ENCODE measurements at places on chromosomes 1 and 21.

DNA sequence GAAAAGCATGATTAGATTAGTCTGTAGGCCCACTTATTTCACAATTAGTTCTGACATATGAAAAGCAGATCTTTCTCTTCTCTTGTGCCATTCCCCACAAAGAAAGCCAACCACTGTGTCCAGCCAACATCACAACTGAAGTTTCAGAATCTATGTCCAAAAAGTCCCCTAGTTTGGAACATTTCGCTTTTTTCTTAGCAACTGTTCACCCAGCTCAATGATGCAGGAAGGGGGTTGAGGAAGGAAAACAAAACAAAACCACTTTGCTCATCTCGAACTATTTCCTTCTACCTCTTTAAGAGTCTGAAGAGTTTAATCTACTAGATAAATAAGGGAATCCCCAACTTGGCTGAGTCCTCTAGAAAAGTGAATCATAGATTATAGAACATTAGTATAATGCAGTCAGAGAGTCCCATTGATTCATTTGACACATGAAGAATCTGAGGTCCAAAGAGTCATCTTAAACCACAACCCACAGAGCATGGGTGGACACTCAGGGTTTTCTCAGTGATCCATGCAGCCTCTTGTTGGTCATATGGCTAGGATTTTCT lies 159.3 kb upstream of the SGIP1 start:
- DNase-seq = peak; percentile 63

GRCh38 chr1:185998391-185998790 lies 264.2 kb downstream of the HMCN1 start:
- DNase-seq = no peak

- no peak for DNase-seq
Observed at GRCh38 chr1:182095946-182096345, 34.4 kb upstream of the ZNF648 start.

GRCh38 chr1:209191262-209191634 lies 392.3 kb upstream of the CAMK1G start:
- no peak for DNase-seq

DNA sequence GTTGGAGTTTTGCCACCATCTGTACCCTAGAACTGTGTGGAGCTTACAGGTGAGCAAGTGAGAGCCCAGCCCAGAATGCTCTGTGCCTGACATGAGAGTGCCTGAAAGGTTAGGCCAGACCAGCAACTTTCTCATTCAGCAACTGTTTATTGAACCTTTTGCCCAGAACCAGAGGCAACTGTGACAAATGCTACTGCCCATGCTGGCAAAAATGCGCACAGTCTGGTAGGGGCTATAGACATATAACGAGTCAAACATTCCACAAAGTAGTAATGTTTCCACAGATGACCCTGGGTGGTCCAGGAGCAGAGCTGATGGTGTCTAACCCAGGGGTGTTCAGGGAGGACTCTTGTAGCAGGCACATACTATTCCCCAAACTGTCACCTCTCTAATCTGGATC lies 56.0 kb upstream of the GCLM start:
- DNase-seq = no peak

GRCh38 chr1:169427081-169427641 lies at the start of gene CCDC181:
Gene CCDC181 (minus strand): TSS chr1:169427474. CDS start chr1:169424927, 2,547 bp downstream.
- peak; percentile 84 for DNase-seq

DNA sequence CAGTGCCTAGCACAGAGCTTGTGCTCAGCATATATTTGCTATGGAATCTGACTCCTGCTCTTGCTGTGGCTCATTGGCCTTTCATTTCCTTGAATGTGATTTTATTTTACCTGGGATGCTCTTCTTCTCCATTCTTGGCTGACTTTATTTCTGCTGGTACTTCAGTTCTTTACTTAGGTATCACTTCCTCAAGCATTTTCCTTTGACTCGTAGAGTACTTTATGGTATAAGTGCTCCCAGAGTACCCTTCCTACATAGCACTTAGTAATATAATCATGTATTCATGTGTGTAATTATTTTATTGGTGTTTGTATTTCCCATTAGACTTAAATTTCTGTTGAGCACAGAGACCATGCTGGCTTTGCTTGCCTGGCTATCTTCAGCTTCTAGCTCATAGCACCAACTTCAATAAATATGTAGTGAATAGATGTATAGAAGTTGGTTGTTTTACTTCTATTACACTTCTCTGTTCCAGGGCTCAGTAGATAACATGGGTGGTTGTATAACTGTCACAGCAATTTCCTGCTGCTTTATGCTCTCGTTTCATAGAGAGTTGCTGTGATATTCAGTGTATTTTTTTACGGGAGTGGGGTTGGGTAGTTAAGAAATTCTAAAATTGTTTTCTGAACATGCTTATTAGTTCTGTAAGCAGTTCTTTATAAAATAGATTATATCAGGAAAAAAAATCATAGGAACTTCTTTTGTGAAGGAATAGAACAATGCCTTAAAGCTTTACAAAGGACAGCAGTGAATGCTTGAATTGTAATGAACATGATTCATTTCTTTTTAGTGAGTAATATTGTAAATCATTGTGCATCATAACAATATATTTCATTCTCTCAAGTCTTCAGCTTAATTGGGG lies 112.2 kb downstream of the NEK7 start:
- DNase-seq = no peak

- no peak for DNase-seq
Observed at GRCh38 chr1:10614377-10615225, 139.9 kb downstream of the PEX14 start.

DNA sequence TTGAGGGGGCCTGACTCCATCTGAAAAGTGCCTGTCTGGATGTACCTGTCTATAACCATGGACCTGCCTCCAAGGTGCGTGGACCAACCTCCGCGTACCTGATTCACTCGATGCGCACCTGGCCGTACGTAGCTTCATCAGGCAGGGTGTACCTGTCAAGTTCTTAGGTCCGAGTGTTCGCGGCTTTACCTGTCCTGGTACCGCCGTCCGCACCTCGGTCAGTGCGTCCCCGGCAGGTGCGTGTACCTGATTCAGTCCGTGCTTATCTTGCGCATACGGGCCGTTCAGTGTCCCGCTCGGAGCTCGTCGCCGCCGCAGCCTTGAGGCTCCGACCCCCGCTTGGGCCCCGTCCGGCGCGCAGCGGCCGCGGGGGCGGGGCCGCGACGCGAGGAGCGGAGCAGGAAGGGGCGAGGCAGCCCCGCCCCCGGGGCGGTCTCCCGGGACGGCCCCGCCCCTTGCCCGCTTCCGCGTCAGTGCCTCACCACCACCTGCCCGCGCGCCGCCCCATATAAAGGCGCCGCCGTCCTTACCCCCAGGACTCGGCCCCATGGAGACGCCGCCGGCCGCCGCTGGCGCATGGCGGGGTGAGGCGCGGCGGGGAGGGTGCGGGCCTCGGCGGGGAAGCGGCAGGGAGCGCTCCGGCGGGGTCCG lies at the start of gene ZC3H12A:
ZC3H12A (plus strand) TSS at position 535 of the 651 bp plus-strand sequence. CDS start 917 bp downstream, outside the sequence.
- DNase-seq = peak; percentile 91

- no peak for DNase-seq
Observed at GRCh38 chr1:54818461-54819194, 17.5 kb upstream of the TTC22 start.

- no peak for DNase-seq
Observed at GRCh38 chr1:198641966-198642668, 3.3 kb downstream of the PTPRC start.

GRCh38 chr1:36137776-36138175 lies 11.5 kb downstream of the TRAPPC3 start:
- peak; percentile 63 for DNase-seq

GRCh38 chr1:226974544-226975258 lies 34.6 kb downstream of the COQ8A start:
- peak; percentile 80 for DNase-seq

DNA sequence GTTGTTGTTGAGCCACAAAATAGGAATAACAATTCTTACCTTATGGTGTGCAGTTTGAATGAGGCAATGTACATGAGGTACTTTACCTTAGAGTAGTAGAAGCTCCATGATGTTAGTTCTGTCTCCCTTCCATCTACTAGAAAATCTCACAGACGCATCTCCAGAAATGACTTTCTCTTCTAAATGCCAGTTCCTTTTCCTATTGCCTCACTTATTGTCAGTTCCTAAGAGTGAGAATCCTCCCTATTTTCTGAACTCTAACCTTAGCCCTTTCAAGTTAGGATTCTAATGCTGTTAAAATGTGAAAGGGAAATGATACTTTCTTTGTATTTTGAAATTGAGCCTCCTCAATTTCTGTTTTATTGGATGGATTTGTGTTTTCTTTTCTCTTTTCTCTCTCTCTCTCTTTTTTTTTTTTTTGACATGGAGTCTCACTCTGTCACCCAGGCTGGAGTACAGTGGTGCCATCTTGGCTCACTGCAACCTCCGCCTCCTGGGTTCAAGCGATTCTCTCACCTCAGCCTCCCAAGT lies 18.6 kb upstream of the MAPKAPK2 start:
- DNase-seq = no peak

DNA sequence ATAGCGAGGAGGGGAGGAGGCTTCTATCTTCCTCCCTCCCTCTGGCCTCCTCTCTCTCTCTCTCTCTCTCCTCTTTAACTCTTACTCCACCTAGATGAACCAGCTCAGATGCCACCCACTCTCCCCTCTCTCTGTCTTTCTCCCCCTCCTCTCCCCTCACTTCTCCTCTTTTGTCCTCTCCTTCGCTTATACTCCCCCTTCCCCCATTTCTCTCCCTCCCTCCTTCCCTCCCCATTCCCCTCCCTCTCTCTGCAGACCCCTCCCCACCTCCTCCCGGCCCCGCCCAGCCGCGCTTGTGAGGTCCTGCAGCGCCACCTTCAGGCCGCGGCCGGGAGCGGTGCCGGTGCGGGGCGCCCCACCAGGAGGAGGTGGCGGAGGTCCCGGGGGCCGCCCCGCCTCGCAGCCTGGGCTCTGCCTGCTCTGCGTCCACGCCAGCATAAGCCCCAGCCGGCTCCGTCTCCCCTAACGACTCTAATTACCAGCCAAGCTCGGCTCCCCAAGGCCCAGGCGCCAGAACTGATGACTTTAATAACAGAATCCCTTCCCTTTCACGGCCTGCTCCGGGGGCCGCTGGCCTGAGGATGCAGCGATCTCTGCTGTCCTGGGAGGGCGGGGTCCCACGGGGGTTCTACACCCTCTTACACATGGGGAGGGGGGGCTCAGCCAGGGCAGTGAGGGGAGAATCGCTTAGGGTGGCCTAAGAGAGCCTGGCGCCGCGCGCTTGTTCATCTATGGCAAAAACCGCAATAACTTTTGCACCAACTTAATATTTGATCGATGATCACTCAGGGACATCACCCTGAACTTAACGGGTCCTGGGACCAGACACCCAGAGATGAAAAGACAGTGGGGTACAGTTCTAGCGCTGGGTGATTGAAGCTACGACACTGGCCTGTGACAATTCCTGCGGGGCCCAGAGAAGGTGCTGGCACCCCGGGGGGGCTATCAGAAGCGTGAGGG lies 637.3 kb downstream of the MATN1 start:
- no peak for DNase-seq

GRCh38 chr1:60894130-60894529 lies 188.2 kb upstream of the NFIA start:
- no peak for DNase-seq

DNA sequence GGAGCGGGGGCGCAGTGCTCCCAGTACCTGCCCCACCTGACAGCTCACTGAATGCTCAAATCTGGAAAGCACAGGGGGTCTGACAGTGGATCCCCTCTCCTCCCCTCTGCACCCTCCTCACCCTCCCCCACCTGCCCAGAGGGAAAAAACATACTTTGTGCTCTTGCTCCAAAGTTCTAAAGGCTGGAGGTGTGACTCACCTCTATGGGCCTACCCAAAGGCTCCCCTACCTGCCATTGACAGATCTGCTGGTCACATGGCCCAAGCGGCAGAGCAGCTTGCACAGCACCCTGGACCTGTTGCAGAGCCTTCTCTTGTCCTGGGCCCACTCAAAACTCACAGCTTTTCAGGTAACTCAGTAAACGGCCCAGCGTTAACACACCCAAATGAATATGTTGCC lies 55.7 kb downstream of the ADSS2 start:
- no peak for DNase-seq

DNA sequence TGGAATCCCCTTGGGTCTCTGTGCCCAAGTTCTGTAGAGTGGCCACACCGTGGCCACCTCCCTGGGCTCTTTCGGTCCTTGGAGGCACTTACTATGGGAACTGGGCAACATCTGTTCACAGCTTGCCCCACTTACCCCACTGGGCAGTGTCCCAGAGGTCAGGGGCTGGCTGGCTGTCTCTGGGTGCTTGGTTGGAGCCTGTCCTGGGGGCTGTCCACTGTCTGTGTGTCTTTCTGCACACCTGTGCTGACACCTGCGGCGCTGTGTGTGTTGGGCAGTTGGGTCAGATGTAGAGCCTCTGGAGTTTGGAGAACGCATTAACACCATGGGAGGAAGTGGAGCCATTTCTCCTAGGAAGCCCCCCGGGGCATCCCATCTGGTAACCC lies 1.3 kb upstream of the TMEM54 start:
- no peak for DNase-seq

DNA sequence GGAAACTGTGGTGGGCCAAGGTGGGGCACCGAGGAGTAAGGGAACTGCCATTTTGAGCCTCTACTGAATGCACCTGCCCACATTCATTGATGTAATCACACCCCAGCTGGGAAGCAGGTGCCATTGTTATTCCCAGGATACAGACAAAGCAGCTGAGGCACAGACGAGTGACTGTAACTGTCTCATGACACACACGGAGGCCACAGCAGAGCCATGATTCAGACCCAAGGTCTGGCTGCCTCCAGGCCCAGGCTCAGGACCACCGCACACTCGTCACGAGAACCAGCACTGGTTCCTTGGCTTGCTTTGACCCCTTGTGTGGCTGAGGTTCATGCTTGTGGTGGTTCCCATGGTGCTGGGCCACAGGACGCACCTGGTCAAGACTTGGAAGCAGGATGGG lies 45.6 kb upstream of the CLIC4 start:
- peak; percentile 93 for DNase-seq

GRCh38 chr1:64864018-64864940 lies 102.1 kb downstream of the JAK1 start:
- no peak for DNase-seq

- no peak for DNase-seq
Observed at GRCh38 chr1:47438165-47439016, 547 bp downstream of the FOXD2 start.

DNA sequence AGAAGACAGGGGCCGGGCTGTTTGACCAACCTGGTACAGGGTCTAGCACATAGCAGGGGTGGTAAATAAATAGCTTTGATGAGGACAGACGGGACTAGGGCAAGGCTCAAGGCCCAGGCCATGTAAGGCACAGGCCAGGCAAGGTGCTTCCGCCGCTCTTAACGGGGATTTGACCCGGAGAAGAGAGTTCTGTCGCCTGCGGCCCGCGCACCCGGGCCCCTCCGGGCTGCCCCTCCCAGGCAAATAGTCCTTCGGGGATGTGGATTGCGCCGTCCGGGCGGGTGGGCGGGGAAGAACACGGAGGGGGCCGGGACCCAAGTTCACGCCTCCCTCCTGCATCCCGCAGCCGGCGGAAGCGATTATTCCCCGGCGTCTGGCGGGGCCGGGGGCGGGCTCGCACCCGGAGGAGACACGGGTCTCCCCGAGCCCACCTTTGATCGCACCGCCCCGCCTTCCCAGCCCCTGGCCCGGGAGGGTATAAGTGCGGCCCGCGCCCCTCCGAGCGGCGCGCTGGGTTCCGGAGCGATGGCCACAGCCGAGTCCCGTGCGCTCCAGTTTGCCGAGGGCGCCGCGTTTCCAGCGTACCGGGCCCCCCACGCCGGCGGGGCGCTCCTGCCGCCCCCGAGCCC lies at the start of gene MIXL1:
MIXL1 (plus strand) TSS at position 508 of the 629 bp plus-strand sequence; CDS start at position 526, 18 bp downstream.
- DNase-seq = no peak

GRCh38 chr1:52122384-52122783 lies 19.5 kb upstream of the ZFYVE9 start:
- DNase-seq = no peak

- DNase-seq = no peak
Observed at GRCh38 chr1:197284966-197285365, 16.9 kb downstream of the CRB1 start.

Data from myocyte (in vitro differentiated cells).